Fibroblast of skin of left quadriceps (primary cell): ENCODE measurements at places on chromosomes 7 and 10.
A peak's percentile ranks its signal among the peaks of the same experiment; 100 is the strongest.

DNA sequence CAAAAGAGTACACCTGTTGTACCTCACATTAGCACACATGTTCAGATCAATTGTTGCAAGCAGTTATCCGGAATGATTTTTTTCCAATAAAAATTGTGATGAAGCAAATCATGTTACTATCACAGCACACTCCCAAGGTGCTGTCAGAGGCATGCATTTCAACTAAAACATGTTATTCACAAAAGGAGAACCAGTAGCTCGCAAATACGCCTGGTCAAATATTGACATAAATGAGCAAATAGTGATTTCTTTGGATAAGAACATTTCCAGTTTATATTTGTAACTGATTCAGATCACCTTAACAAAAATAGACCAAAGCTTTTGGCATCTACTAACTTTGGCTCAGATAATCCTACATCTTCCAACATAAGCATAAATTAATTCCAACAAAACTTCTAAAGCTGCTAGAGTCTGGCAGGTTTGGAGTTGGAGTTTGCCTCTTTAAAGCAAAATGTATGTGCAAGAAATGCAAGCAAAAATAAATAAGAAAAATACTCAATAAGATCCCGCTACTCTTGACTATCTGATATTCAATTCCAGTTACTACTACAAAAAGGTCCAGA is 208.0 kb downstream of the SFMBT2 start:
- DNase-seq, result no peak

- no peak for DNase-seq
Observed at GRCh38 chr10:21505711-21506278, 19.7 kb downstream of the SKIDA1 start.

DNA sequence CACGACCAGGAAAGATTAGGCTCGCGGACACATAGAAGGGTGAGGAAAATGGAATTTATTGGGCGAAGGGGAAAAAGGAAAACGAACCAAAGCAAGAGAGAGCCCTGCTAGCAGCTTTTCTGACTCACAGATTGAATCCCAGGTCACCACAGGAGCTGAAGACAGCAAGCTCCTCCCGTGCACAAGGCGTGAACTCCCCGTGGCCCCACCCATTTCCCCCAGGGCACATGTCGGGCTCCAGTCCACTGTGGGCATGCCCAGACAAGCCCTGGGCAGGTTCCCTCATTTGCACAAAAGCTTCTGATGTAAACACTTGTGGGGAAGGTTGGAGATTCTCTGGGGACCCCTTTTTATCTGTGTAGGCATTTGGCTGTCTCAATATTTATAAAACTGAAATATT is 582.4 kb downstream of the SUGCT start:
- DNase-seq, result no peak

GRCh38 chr7:27693794-27694193 is 31.1 kb upstream of the HIBADH start:
- no peak for DNase-seq

DNA sequence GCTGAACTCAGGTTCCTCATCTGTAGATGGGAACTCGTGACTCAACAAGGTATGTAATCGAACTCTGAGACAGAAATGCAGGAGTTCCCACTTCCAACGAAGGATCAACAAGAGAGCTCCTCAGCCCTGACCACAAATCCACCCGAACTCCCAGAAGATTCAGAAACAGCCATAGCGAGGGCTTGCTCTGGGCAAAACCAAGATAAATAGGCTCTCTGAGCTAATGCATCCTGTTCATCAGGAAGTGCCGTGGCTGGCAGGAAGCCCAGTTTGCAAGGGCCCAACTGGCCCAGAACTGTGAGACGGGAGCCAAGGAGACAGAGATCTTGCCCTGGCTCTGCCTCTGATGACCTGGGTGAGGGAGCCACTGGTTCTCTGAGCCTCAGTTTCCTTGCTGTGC is 141.7 kb upstream of the PFKP start:
- peak; percentile 7 for DNase-seq

DNA sequence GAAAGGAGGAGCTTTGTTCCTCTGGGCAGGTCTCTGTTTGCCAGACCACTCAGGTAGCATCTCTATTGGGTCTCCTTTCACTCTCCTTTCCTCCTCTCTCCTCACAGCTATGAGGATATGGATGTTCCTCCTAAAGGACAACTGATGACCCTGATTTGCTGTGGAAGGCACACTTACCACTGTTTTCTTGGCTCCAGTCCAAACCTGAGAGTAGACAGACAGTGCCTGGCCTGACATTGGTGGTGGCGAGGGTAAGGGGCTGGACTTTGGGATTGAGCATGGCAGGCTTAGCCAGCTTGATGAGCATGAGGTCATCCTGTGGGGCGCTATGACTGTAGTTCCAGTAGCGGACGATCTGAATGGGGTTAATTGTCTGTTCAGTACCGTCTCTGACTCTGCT is 3.6 kb downstream of the PRSS37 start:
- DNase-seq, result no peak

DNA sequence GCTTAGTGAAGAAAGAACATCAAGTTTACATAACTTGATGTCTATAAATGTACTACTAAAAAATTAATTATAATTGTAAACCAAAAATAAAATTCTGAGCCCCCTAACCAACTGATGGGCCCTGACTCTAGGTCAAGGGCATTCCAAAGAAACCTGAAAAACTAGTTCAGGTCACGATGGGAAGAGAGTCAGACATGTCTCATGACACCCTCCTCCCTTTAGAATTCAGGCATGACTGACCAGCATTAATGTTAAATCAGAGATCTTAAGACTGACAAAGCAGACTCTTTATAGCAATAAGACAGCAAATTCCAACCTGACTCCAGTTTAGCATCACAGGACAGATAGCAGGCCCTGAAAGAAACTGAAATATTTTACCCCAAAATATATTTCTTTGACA is 21.6 kb upstream of the OTUD1 start:
- no peak for DNase-seq

DNA sequence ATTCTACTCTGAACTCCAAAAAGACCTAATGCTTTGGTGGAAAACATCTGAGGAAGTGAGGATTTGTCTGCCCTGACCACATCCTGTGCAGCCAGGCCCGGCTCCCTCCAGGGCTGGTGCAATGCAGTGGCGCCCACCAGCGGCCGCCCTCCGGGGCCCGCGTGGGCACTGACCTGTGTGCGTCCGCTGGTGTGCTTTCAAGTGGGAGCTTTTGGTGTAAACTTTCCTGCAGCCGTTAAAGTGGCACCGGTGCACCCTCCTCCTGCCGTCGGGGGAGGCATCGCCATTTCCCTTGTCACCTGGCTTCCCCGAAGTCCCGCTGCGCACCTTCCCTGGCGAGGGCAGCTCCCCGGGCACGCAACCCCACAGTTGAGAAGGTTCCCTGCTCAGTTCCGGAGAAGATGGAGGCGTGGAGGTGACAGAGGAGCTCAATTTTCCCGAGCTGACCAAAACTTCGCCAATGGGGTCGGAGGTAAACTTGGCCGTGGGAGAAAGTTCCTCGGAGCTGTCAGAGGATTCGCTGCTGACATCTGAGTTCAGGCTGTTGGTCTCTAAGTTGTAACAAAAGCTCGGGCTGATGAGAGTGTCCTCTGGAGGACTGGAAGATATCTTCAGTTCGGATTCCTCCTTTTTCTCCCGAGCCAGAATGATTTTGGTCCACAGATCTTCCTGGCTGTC is 3.4 kb downstream of the KLF6 start:
- DNase-seq, result no peak

- DNase-seq, result no peak
Observed at GRCh38 chr7:74388880-74389415, 64.8 kb upstream of the GTF2IRD1 start.

DNA sequence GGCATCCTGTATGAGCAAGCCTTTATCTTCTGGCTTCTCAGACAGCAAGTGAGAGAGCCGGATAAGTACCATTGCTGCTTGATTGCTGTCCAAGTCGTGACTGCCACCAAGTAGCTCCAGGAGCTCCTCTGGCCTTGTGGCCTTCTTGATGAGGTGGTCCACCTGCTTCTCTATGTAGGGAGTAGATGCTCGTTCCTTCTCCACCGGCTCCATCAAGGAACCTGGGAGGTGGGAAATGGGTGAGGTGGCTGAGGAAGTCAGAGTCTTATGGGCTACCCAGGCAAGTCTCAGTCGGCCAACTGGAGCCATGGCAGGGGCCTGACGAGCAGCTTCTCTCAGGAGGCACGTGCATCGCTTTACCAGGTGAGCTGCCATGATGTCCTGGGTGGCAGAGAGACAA is 2.6 kb downstream of the TBRG4 start:
- no peak for DNase-seq

- DNase-seq, result no peak
Observed at GRCh38 chr10:129416155-129416554, 50.9 kb upstream of the MGMT start.

- no peak for DNase-seq
Observed at GRCh38 chr10:8316284-8316683, 261.8 kb downstream of the GATA3 start.

DNA sequence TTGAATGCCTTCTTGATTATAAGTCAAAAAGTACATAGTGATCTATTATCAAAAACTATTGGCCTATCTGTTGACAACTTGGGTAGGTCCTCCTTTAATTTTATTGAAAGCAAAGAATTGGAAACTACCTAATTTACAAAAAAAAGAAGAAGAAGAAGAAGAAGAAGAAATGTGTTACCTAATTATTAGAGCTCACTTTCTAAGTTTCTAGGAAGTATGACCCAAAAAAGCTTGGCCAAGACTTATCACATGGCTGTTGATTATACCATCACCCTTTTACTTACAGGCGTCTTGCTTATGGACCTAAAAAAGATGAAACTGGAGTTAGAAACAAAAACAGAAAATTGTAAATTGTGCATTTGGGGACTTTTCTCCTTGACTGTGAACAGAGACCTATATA is 81.8 kb upstream of the PIK3CG start:
- DNase-seq, result no peak

DNA sequence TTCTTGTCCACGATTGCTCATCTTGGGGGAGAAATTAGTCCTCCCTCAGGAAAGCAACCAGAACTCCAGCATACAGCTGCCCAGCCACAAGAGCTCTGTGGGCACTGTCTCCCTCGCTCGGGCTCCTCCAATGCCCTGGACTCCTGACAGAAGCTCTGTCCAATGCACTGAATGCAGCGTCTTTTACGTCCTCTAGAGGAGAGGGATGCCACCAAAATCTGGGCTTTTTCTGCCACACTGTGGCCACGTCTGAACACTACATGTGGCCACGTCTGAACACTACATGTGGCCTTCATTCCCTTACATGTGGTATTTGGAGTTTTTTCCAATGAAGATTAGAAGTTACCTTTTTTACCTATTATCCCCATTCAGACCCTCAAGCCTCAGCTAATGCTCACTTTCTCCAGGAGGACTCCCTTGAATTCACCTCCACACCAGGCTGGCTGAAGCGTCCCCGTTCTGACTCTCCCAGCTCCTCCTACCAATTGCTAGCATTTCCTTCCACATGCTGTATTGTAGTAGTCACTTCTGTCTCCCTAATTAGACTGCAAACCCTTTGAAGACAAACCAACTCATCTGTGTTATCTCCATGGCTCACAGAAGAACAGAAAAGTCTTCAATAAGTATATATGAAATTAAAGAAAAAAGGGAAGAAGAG is 134.3 kb upstream of the PDE1C start:
- DNase-seq, result peak; percentile 53

GRCh38 chr7:157585113-157585861 is 248.5 kb downstream of the DNAJB6 start:
- no peak for DNase-seq

GRCh38 chr10:104750291-104750690 is 109.2 kb downstream of the SORCS3 start:
- DNase-seq, result no peak

GRCh38 chr10:31457858-31458257 is 138.8 kb downstream of the ZEB1 start:
- DNase-seq, result no peak

- no peak for DNase-seq
Observed at GRCh38 chr10:88107296-88108097, 244.1 kb downstream of the PTEN start.
